ENCODE measurements at places on chromosomes 7 and 10.

- DNase-seq = no peak
These were observed 348.0 kb downstream of the SUGCT start for GRCh38 chr7:40482845-40483244.

DNA sequence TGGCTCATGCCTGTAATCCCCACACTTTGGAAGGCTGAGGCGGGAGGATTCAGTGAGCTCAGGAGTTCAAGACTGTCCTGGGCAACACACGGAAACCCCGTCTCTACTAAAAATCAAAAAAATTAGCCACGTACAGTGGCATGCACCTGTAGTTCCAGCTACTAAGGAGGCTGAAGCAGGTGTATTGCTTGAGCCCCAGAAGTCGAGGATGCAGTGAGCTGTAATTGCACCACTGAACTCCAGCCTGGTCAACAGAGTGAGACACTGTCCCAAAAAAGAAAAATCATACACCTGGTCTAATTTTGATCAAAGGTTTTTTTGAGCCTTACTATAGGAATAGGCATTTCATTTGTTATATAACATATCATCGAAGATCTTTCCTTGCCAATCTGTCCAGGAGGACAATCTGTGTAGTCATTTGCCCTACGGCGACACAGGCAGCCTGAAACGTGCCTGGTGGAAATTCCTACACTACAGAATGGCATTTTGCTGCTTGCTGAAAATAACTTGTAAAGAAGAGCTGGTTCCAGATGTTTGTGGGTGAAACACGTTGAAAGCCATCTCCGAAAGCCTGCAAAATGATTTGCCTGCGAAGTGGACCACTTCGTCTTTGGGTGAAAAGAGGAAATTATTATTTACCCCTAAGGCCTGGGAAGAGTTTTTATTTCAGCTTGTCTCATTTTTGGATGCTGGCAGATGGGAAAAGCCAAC, 31.3 kb upstream of the GDI2 start:
- DNase-seq = no peak

GRCh38 chr10:96446966-96447596, 66.6 kb downstream of the TLL2 start:
- no peak for DNase-seq

- DNase-seq = no peak
These were observed 388.7 kb upstream of the MGMT start for GRCh38 chr10:129078346-129078745.

GRCh38 chr7:45987521-45988290, 66.6 kb upstream of the IGFBP3 start:
- DNase-seq = no peak

- DNase-seq = no peak
These were observed 4.5 kb downstream of the PI4K2A start for GRCh38 chr10:97644936-97645335.

DNA sequence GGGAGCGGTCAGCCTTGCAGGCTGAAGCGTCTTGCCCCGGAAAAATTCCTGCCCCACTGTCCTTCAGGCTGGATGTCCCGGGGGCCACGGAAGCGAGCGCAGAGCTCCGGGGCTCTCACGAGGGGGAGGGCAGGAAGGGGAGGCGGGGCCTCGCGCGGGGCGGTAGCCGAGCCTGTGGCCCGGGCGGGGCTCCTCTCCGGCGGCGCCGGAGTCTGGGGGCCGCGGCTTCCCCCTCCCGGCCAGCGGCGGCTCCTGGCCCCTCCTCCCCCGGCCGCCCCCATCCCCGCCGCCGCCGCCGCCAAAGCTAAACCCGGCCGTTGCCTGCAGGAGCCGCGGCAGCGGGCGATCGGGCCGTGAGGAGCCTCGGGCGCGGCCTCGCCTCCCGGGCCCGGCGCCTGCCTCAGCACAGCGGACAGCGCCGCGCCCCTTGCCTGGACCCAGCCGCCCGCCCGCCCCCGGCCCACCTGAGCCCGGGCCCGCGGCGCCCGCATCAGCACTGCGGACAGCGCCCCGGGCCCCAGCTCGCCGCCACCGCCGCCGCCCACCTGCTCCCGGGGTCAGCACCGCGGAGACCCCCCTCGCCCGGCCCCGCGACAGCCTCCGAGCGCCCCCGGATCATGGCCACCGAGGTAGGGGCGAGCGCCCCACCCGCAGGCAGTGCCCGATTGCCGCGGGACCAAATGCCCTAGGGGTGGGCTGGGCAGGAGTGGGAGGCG, at the start of gene GOLGA7B:
TSS of gene GOLGA7B (plus strand) at position 157 of the 716 bp plus-strand sequence. CDS start at position 618, 461 bp downstream.
- peak; percentile 38 for DNase-seq

DNA sequence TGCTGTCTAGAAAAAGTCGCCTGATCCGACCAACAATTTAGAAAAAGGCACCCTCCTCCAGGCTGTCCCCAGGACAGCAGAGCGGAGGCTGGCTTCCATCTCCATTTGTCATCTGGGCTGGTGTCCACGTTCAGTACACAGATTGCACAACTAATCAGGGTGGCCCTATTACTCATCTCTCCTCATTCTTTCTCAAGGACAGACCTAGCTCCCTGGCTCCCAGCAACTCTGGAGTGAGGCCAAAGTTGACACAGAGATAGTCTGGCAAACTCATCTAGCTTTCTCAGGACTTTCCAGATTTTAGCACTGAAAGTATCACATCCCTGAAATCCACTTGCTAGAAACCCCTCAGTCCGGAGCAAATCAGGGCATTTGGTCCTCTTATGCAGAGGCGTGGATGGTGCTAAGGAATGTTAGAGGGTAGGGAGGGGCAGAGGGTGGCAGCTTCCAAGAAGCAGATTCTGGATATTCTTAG, 75.1 kb downstream of the DNAH11 start:
- no peak for DNase-seq

- DNase-seq = no peak
These were observed 52.0 kb downstream of the JCAD start for GRCh38 chr10:30007406-30007805.

DNA sequence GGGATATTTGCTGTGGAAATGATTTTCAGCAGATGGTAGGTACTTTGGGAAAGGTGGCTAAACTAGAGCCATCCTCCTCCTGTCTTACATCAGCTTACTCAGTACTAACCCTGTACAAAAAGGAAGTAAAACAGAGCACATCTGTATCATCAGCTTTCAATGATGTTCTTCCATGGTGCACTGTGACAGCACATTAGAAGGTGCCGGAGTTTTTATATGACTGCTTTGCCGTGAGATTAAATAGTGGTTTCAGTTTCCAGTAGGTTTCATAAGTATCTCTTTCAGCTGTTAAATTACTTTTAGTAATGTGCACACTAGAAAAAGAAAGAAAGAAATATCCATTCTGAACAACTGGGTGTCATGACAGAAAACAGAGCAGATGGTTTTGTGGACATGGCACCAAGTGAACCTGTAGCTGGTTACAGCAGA, 86.5 kb downstream of the ARID5B start:
- DNase-seq = no peak

GRCh38 chr10:86556933-86557649, 35.5 kb upstream of the WAPL start:
- no peak for DNase-seq

DNA sequence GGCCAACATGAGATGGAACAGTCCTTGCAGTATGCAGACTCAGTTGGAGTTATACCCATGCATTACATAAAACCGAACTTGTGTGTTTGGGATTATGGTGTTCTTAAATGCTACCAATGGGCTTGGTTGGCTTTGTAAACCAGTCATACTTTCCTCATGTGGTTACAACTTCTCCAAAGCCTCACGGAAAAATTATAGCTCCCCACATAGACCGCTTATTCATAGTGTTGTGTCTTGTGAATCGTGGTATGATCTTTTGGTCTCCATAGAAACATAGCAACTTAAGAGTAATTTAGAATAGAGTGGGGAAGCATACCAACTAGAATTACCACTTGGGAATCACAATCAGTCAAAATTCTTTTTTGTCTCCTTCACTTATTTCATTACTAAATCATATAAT, 112.3 kb upstream of the FZD1 start:
- DNase-seq = no peak

- no peak for DNase-seq
These were observed 34.7 kb downstream of the ARL4A start for GRCh38 chr7:12722136-12722535.

- no peak for DNase-seq
These were observed 41.1 kb downstream of the INSIG1 start for GRCh38 chr7:155338632-155339320.
